ENCODE measurements at places on chromosomes 5 and 9.

- no peak for DNase-seq
Measured at GRCh38 chr5:154779105-154779504, 23.9 kb downstream of the LARP1 start.

GRCh38 chr9:117359910-117360309 is 54.9 kb downstream of the ASTN2 start:
- DNase-seq = no peak

DNA sequence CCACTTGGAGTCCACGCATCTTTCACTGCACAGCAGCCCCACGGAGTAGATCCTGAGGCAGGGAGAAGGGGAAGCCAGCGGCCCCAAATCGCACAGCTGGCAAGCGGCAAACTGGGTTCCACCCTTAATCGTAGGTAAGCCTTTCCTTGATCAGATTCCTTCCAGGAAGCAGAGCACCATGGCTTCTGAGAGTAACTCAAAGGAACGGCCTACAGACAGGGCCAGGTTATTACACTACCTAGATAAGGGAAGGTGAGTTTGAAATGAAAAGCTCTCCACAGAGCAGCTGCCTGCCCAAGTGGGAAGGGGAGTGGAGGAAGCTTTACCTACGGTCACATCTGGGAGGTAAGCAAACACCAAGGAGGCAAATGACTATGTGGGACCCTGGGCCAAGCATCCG is 7.9 kb downstream of the DAP start:
- DNase-seq = no peak

- no peak for DNase-seq
Measured at GRCh38 chr9:125743682-125744428, 3.3 kb upstream of the PBX3 start.

- no peak for DNase-seq
Measured at GRCh38 chr9:17057729-17058128, 77.1 kb upstream of the CNTLN start.

DNA sequence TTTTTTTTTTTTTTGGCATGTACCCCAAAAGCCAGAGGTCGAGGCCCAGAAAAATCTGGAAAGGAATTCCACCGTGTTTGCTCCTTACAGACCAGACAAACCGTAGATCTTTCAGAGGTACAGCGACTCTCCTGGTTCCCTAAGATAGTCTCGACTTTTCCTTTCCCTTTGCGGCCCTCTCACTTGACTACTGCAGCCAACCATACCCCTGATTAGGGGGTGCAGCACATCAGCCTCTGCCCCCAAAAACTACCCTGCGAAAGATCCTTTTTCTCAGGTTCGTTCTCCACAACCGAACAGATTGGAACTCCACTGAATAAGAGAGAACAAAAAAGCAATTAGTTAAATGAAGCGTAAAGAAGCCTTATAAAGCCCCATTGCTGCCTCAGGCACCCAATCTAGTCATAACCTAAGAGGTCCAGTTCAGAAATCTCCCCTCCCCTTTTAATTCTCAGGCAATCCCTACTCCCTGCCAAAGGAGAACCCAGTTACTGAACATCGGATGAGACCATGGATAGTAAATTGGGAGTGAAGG is 379 bp upstream of the TICAM2 start:
- no peak for DNase-seq

DNA sequence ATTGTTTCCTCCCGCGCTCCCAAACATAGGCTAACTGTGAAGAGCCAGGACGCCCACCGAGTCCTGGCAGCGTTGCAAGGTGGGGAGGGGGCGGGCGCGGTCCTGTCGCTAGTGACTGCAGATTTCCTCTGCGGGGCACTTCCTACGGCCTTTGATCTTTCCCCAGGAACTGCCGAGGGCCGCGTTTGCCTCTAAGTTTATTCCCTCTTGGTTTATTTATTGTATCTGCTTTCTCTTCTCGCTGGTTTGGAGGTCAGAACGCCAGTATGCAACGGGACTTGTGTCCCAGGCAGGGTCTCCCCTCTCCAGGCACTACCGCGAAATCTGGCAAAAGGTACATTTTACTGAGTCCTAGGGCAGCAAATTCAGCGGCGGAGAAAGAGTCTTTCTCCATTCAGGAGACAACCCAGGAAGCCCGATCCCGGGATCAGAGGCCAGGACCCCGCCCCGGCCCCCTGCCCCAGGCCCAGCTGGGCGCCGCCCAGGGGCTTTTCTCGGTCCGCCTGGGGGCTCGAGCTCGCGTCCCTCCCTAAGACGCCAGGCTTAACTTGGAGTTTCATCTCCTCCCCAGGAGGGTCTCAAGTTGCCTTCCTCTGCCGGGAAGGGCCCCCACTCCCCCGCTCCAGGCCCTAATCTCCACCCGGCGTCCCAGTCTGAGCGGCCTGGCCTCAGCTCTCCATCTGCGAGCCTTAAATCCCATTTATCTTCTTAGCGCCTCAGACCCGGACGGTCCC is 884 bp upstream of the EGFLAM start:
- DNase-seq = no peak

All from stimulated activated CD4-positive, alpha-beta T cell treated with anti-CD3 and anti-CD28 coated beads, Interleukin-2, amount 100 ng/mL, for 24 hours (primary cell).